ENCODE measurements at places on chromosomes 5 and 9. TPM values are rescaled to one million over a fixed set of nuclear protein-coding genes. Genes with fewer than 3 reads are reported as not detected.
A peak's percentile ranks its signal among the peaks of the same experiment; 100 is the strongest.

The F2RL2 gene
- 0.10 TPM for total RNA-seq

The PCDHA11 gene
- total RNA-seq, result 0.14 TPM

GRCh38 chr5:143245929-143246561 lies 157.4 kb downstream of the NR3C1 start:
- DNase-seq, result no peak

DNA sequence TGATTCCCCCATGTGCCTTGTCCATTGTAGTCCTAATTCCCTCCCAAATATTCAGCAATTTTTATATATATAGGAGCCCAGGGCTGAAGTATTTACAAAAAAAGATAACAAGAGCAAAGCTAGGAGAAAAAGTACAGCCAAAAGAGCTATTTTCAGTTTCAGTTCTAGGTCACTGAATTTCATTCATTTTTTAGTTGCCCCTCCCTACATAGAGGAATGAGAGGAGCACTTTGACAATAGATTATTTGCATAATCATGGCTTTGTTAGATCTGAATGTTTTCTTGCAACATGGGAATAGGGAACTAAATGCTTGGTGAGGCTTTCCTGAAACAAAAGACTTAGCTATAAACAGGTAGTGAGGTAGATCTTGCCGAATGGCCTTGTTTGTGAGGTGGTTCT lies 15.3 kb upstream of the F2RL2 start:
- no peak for DNase-seq

- no peak for DNase-seq
Measured at GRCh38 chr5:112637343-112637742, 100.3 kb upstream of the APC start.

- no peak for DNase-seq
Measured at GRCh38 chr9:136808075-136808805, 492 bp downstream of the RABL6 start.

- DNase-seq, result no peak
Measured at GRCh38 chr5:174301848-174302625, 256.5 kb downstream of the NSG2 start.

GRCh38 chr9:87587356-87587745 lies 89.7 kb downstream of the DAPK1 start:
- DNase-seq, result no peak

DNA sequence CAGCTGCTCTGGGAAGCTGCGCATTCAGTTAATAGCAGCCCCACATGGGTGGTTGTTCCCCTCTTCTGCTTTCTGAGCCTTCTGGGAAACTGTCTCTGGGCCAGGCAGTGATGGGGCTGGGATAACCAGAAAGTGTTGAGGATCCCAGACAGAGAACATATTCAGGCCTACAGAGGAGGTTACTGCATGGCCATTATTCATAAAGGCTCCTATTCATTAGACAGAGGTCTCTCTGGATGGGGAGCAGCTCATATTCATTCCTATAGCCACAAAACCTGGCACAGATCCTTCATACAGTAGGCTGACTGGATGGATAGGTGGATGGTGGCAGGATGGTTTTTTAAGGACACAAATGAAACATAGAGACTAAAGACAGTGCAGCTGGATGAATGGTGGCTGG lies 76.3 kb downstream of the HSPA4 start:
- DNase-seq, result peak; percentile 5

- DNase-seq, result no peak
Measured at GRCh38 chr5:5932824-5933223, 445.5 kb downstream of the MED10 start.

- DNase-seq, result no peak
Measured at GRCh38 chr9:2242831-2243330, 227.7 kb downstream of the SMARCA2 start.
